Hematopoietic multipotent progenitor cell treated with erythropoietin and hydrocortisone succinate and interleukin-3 and kit ligand, for 4 days (in vitro differentiated cells): ENCODE measurements at places on chromosomes 6 and 20.

DNA sequence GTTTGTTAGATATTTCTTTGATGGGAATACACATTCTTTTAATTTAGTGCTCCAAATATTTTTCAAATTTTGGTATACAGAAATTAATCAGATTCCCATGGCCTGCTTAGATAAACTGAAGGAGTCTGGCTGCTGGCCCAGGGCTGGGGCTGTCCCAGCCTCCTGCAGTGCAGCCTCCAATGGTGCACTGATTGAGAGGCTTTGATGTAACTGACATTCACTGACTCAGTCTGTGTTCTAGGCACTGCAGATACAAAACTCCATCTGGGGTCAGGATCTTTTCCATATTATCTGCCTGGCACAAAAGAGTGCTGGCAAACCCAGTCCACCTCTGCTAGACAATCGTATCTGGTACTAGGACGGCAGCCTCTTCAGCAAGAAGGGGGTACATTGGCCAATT lies 64.8 kb downstream of the GRIK2 start:
- DNase-seq = no peak

GRCh38 chr6:126227833-126228702 lies 111.8 kb upstream of the CENPW start:
- no peak for DNase-seq

- DNase-seq = no peak
These were observed 67.4 kb downstream of the UST start for GRCh38 chr6:148814082-148814790.

DNA sequence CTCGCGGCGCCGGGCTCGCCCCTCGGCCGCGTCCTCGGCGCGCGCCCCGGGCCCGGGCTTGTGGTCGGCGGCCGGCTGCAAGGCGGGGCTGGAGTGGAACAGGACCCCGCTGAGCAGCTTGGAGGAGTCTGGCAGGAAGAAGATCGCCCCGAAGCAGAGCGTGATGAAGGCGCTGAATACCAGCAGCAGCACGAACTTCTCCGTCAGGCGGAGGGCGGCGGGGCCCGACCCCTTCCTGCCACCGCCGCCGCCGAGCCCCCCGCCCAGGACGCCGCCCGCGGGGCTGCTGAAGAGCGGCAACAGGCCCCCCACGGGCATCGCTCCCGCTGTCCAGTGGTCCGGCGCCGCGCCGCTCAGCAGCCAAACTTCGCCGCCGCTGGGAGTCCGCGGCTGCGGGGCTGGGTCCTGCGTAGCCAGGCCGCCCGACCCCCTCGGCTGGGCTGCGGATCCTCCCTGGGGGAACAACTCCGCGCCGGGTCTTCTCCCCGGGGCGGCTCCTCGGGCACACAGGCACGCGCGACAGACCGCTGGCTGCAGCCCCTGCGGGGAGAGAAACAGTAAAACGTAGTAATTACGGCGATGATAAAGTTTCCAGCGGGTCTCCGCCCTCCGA lies 707 bp downstream of the MAN1A1 start:
- DNase-seq = peak; percentile 59

GRCh38 chr6:71599359-71599758 lies 287.0 kb upstream of the RIMS1 start:
- no peak for DNase-seq

GRCh38 chr20:62623488-62624324 lies 18.6 kb upstream of the SLCO4A1 start:
- DNase-seq = peak; percentile 98

DNA sequence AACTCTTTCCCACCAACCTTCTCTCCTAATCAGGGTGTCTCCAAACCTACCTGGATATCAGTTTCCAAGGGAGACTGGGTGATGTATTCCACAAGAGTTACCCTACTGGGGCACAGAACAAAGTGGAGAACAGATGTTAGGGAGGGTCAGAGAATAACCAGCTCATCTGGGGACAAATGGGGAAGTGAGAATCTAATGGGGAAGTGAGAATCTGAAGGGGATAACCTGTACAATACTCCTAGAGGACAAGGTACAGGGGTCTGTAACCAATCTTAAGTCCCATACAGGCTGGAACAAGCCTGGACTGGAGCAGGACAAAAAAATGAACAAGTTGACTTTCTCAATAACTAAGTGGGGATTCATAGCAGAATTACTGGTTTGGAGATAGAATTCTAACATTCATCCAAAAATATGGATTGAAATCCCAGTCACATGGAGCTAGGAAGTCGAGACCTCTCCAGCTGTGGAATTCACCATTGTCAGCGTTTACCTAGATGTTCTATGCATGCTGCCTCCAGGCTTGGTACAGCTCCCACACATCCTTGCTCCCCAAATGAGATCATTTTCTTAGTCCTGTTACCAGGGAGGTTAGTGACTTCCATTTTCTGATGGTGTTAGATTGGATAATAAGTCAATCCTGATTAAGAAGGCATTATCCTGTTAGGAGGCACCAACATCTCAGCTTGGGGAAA lies 214.8 kb upstream of the MOCS1 start:
- DNase-seq = peak; percentile 7

GRCh38 chr20:4568361-4568959 lies 153.2 kb upstream of the PRND start:
- DNase-seq = peak; percentile 73

DNA sequence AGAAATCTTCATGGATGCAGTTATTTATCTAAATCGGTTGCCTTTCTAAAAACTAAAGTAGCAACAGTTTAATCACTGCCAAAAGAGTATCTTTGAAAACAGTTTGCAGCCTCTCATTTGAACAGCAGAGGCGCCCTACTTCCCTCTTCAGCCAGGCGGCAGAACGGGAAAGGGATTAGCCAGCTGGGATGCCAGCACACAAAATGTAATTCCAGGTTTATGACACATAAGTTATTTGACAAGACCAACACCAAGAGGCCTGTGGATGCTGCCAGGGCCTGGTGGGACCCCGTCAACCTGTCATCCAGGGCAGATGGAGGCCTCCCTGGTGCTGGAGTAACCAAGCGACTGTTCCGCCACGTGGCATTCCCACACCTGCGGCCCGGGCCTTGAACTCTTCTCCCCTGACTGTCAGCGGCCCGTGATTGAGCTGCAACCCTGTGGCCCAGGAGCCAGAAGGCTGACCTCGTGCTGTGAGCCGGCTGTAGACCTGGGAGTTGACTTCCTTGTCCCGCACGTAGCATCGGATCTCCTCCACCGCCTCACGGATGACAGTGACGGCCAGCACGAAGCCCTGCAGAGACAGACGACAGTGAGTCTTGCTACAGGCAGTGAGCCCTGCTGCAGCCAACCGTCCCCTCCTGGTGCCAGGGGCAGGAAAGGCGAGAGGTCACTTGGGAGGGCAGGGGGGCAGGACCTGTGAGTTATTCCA lies 55.5 kb downstream of the ATP9A start:
- DNase-seq = no peak

- no peak for DNase-seq
These were observed 3.0 kb downstream of the EIF6 start for GRCh38 chr20:35281506-35282101.

GRCh38 chr6:12592634-12593033 lies 123.9 kb upstream of the PHACTR1 start:
- no peak for DNase-seq

GRCh38 chr6:15330174-15330944 lies 84.5 kb downstream of the JARID2 start:
- DNase-seq = peak; percentile 74

DNA sequence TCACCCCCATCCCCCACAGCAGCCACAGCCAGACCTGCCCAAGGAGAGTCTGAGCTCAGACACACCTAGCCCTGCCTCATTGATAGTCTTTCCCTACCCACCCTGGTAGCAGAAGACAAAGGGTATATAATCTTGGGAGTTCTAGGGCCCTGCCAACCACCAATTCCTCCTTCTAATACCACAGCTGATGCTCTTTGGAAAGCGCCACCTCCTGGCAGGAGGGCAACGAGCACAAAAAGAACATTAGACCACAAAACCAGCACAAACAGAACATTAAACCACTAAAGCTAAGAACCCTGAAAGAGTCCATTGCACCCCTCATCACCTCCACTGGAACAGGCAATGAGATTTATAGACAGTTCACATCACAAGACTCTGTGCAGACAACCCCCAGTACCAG lies 195.8 kb upstream of the FUT9 start:
- peak; percentile 20 for DNase-seq

DNA sequence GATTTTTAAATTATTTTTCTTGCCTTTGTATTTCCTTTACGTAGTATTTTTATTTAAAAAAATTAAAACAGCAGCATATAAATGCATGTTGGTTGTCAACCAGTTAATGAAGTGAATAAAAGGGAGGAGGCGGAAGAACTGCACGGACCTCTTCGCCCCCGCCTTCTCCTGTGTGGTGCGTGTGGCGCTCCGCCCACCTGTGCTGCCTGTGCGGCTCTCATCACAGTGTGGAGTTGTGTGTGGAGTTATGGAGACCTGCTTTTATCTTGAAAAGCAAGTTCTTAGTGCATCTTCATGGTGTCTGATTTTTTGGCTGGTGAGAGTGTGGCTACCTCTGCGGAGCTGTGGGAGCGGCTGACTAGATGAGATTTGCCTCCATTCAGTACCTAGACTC lies 58.4 kb downstream of the PTPN1 start:
- DNase-seq = no peak

DNA sequence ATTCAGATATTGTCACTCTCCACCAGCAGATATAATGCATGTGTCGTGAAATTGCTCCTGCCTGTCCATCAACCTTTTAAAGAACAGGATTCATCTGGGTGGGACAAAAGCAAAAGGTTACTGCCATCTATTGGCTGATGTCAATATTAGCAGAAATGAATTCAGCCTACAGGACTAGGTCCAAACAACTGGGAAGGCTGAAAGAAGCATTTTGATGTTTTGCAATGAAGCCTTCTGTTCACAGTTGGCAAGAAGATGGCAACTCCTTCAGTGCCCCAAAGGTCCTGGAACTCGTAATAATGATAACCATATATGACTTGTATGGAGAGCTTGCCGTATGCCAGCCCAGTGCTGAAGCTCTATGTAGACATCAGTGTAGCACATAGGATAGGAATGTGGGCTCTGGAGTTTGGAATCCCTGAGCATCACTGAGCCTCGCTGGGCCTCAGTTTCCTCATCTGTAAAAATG lies 7.5 kb downstream of the BCAS1 start:
- peak; percentile 86 for DNase-seq

GRCh38 chr6:85065831-85066230 lies 301.4 kb upstream of the TBX18 start:
- DNase-seq = no peak
